Placental pericyte (primary cell): ENCODE measurements at places on chromosomes 7 and 10. TPM values are rescaled to one million over a fixed set of nuclear protein-coding genes. Genes with fewer than 3 reads are reported as not detected.

Gene UROS
- 56.1 and 56.5 TPM in 2 replicates for total RNA-seq

Gene MBL2
- total RNA-seq: not detected in 2 replicates

Gene CPED1
- 45.3 and 143 TPM in 2 replicates for total RNA-seq

Gene SAP25
- total RNA-seq: 0.72 TPM in 1 of 2 replicates, not detected in the other
